ENCODE measurements at places on chromosomes 5 and 9.
A peak's percentile ranks its signal among the peaks of the same experiment; 100 is the strongest.

DNA sequence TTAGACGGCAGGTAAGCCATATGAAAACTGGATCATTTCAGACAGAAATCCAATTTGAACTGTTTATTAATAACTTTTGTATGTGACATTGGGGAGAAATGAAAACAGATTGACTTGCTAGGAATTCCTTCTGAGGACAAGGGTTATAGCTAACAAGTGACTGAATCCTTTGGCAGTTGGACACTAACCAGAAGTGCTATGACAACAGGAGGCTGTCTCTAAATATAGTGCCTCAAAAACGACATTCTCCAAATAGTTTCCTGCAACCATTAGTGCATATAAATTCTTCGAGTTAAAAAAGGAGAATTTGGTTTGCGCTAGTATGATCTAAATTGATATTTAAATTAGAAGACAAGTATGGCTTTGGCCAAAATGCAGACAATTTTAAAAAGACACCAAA lies 338.6 kb downstream of the PTPRD start:
- no peak for DNase-seq

GRCh38 chr5:1807451-1808185 lies 6.4 kb downstream of the NDUFS6 start:
- DNase-seq = no peak

DNA sequence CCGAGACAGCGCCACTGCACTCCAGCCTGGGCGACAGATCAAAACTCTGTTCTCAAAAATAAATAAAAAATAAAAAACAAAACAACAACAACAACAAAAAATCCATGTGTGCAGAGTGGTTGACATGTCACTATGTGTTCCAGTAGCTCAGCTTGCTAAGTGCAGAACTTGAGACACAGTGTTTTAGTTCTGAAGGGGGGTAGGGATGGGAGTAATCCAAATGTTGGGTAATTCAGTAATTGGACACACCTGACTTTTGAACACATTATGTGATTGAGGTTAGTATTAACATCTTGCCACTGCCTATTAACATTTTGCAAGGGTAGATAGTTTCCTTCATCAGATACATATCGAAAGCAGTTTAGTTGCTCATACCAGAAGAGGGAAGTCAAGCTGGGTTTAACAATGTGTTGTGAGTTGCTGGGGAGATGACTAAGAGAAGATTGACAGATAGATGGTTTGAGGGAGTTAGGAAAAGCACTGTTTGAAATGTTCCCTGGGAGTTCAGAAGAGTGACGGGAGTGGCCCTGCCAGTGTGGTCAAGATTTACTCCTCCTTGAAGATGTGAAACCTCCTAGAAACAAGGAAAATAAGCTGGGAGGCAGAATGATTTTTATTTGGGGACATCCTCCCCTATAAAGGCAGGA lies 928 bp downstream of the HACD4 start:
- peak; percentile 25 for DNase-seq

DNA sequence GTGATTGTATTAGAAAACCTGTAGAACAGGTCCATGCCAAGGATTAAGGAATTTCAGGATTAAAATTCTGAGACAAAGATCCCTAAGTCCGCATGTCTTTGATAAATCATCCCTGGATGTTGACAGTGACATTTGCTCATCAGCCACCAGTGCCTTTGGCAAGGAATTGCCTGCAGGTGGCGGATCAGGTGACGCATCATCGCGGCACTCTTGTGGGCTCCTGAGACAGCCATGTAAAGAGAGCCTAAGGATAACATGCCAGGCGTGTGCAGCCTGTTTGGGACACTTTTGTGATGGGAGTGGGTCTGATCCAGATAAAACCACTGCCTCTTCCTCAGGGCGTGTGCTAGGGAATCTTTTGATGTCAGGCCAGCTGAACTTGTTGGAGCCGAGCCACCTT lies 40.6 kb downstream of the ADCY2 start:
- DNase-seq = no peak

DNA sequence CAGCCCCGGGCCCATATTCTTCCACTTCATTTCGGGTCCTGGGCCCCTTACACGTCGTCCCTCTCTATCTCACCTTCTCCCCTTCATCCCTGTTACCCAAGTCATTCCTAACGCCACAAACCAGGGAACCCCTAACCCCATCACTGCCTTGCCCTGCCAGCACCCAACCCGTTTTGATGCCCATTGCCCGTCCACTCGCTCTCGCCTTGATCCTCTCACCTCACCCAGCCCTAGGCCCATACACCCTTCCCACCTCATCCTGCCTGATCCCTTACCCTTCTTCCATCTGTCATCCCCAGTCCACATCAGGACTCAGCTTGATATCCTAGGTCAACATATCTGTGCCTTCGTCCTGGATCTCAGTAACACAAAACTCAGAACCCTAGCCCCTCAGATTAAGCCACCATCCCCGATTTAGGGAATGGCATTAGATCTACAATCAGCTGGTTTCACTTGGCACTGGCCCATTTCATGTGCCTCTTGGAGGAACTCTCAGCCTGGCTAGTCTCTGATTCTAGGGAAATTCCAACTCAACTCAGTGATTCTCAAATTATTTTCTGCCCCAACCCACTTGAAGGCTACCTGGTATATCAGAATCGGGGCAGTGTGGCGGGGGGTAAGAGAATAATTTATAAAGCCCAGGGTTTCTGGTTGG lies 489 bp downstream of the CHMP5 start:
- no peak for DNase-seq

GRCh38 chr5:91223886-91224285 lies 159.2 kb downstream of the ARRDC3 start:
- no peak for DNase-seq

DNA sequence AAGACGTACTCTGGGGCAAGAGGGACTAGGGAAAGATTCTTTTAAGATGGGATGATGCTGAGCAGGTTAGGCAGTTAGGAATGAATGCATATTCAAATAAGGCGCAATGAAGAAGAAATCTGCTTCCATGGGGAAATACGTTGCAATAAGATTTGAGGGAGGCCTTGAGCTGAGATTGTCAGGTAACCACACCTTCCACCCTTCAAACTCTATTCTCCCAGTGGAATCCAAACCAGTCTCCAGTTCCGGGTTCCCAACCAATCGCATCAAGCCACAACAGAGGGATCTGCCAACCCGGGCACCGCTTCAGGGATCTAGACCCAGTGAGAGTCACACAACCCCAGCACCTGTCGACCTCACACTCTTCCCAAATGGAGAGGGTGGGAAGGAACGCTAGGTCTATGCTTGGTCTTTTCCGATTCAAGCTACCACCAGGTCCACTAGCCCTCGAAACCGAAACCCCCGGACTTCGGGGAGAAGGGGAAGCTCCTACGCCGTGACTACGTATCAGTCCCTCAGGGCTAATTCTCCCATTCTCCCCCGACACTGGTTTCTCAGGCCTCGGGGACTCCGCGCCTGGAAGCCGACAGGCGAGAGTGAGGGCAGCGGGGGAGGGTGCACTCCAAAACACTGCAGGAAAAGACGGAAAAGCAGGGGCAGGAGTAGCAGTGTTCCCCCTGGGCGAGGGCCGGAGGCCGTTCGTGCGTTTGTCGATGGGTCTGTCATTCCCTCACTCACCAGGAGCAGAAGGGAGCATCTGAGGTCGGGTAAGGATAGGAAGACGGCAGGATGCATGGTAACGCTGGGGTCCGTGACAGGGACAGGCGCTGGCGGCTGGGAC lies 534 bp downstream of the ERP44 start:
- peak; percentile 63 for DNase-seq

GRCh38 chr5:135264451-135265440 lies 134.3 kb downstream of the MACROH2A1 start:
- DNase-seq = no peak

DNA sequence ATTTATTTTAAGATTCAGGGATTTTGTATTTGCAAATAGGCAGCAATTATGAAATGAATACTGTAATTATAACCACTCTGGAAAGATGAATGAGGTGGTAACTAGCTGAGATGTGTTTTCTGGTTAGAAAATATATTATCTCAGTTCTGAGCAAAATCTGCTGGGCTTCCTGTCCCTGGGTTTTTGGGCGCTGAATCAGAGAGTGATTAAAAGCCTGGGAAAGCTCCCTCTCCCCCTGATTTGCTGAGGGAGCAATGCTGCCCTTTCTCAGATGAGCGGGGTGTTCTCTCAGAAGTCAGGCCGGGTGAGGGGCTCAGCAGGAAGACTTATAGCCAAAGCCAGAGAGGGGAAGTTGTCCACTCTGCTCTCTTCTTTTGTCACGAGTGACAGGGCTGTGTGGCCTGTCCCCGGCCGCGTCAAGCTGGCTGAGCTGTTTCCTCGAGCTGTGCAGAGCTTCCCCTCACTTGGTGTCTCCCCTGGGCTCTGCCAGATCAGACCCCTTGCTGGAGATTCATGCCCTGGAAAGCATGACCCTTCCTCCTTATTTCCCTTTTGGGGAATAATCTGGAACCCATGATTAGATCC lies 39.8 kb upstream of the PITX1 start:
- DNase-seq = no peak

DNA sequence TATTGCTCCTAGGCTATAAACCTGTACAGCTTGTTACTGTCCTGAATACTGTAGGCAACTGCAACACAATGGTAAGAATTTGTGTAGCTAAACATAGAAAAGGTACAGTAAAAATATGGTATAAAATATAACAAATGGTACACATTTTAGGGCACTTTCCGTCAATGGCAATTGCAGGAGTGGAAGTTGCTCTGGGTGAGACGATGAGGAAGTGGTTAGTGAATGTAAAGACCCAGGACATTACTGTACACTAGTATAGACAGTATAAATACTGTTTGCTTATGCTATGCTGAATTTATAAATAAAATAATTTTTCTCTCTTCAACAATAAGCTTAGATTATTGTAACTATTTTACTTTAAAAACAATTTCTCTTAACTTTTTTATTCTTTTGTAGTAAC lies 15.6 kb upstream of the ADRB2 start:
- no peak for DNase-seq

GRCh38 chr5:92605591-92605990 lies 975.4 kb downstream of the NR2F1-AS1 start:
- no peak for DNase-seq

GRCh38 chr9:98067184-98067583 lies 10.7 kb downstream of the NANS start:
- DNase-seq = no peak

- DNase-seq = peak; percentile 71
Observed at GRCh38 chr5:68215898-68216244, 315 bp downstream of the PIK3R1 start.

- no peak for DNase-seq
Observed at GRCh38 chr5:167716126-167716775, 575.2 kb upstream of the WWC1 start.

GRCh38 chr5:66967826-66968262 lies 228.8 kb downstream of the CD180 start:
- no peak for DNase-seq

DNA sequence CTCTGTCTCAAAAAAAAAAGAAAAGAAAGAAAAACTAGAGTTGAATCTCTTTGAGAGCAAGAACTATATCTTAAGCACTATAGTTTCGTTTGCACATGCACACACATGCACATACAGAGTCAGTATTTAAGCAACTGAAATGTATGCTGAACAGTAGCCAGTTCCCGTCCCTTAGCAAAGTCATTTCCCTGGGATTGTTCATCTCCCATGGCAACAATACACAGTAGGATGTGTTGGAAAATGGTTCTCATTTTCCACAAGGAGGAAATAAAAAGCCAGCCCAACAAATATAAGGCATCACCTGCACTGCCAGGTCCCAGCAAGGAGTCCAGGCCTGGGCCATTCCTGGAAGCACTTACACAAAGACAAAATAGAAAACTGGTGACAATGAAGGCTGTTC lies 4.2 kb upstream of the ZNF346 start:
- no peak for DNase-seq

DNA sequence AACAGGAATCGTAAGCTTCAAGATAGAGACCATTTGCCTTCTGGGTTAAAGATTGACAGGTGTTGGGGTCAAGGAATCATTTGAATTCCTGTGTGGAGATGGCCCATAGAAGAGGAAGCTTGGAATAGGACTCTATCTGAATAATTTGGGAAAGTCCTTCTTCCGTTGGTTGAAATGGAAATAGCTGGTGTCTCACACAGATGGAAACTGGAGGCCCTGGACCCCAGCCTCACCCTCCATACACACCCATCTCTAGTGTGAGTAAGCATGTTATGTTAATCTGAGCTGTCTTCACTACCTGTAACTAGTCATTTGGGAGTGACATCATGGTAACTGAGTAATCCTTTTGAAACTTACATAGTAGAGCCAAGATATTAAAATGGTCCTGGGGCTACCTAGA lies 184.4 kb downstream of the CD180 start:
- DNase-seq = no peak

DNA sequence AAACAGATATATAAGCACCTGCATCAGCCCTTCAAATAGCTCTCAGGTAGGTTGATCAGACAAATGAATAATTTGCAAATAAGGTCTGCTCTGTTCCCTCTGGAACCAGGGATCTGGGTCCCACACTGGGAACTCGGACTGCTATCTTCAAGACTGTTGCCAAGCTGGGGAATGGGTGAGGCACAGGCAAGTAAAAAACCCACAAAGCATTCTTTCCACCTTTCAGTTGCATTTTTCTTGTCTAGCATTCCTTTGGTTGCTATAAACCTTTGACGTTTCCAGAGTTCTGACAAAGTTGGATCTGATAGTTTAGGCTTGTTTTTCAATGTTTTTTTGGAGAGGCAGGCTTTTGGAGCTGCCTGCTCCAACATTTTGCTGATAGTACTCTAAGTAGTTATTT lies 20.1 kb downstream of the FBXL17 start:
- DNase-seq = no peak

DNA sequence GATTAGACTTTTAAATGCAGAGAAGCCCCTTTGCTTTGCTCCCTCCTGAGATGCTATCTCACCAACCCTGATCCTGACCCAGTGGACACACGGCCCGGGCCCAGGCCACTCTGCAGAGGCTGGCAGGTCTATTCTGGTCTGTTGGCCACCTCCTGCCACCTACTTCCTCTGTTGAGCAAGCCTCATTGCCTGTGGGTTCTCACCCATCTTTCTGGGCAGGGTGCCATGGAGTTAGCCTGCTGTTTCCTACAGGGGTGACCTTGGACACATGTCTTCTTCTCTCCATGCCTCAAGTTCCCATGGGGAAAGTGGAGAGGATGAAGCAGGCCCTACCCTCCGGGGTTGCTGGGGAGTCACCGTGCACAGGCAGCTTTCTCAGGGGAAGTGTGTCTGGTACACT lies 266.2 kb upstream of the IRX1 start:
- no peak for DNase-seq

DNA sequence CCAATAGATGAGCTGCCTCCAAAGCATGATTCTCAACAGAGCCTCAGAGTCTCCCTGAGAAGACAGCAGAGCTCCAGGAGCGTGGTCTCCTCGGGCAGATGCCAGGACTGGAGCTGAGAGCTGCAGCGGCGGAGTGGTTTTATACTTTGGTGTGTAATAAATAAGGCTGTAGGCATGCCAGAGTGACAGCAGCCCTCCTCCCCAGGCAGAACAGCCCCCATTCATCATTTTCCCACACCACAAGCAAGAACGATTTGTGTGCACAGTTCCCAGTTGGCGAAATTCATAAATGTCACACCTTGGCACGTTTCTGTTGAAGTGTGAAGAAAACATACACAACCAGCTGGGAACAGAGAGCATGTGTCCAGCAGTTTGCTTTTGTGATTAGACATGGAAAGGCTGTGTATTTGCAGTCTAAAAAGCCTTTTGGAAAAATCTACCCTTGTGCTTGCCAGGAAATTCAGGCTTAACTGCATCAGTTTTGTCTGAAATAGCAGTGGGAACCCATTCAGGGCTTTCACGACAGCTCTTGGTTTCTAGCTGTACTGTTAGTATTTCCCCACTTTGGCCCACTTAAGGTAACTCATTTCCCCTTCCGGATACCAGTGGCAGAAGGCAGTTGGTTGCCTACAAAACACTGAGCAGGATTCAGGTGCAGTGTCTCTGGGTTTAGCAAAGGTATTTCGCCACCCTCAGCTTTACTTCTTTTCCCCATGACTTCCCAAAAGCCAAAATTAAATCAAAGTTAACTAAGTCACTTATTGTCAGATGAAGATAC lies at the start of gene C1QTNF3:
TSS of gene C1QTNF3 (minus strand) at position 115 of the 778 bp plus-strand sequence. CDS start at position 27, 88 bp downstream.
- no peak for DNase-seq

GRCh38 chr9:109640580-109641371 lies 139.2 kb upstream of the PALM2AKAP2 start:
- DNase-seq = no peak

All from caudate nucleus (tissue), 63 donors.